ENCODE measurements at places on chromosomes 2 and 18. TPM values are rescaled to one million over a fixed set of nuclear protein-coding genes. Genes with fewer than 3 reads are reported as not detected.

The COL3A1 gene
- total RNA-seq = 2,539 TPM

The ALPG gene
- total RNA-seq = not detected

The ANKRD23 gene
- not detected for total RNA-seq

The ITPRIPL1 gene
- 1.4 TPM for total RNA-seq

The SPP2 gene
- not detected for total RNA-seq

The MEIS1 gene
- 55.5 TPM for total RNA-seq

The DSG1 gene
- total RNA-seq = not detected

The ZNF804A gene
- total RNA-seq = 3.9 TPM

The CCL20 gene
- total RNA-seq = 0.18 TPM

The EFEMP1 gene
- 37.8 TPM for total RNA-seq

The KIAA2012 gene
- total RNA-seq = not detected

The ICOS gene
- total RNA-seq = not detected

The ASB18 gene
- not detected for total RNA-seq

The FKBP7 gene
- 36.7 TPM for total RNA-seq

The SULT1C4 gene
- 0.53 TPM for total RNA-seq

The PROKR1 gene
- total RNA-seq = not detected

The C2orf66 gene
- total RNA-seq = not detected

The STAT4 gene
- total RNA-seq = 0.53 TPM

The NOL4 gene
- not detected for total RNA-seq

The LAMA1 gene
- total RNA-seq = 21.6 TPM

The ABHD1 gene
- not detected for total RNA-seq

The GBX2 gene
- total RNA-seq = not detected

The EGR4 gene
- total RNA-seq = not detected

The BOLL gene
- total RNA-seq = not detected

The GPR148 gene
- total RNA-seq = not detected

The LOXHD1 gene
- total RNA-seq = not detected

The B3GNT7 gene
- not detected for total RNA-seq

The CGREF1 gene
- 1.8 TPM for total RNA-seq

The FBXO48 gene
- 0.35 TPM for total RNA-seq

The MALT1 gene
- 22.5 TPM for total RNA-seq

The C2orf92 gene
- 0.35 TPM for total RNA-seq

The MAP3K19 gene
- not detected for total RNA-seq

The FSHR gene
- not detected for total RNA-seq

The CHRNG gene
- total RNA-seq = not detected

The ERICH2 gene
- not detected for total RNA-seq

The COLEC12 gene
- total RNA-seq = 0.29 TPM

The LIMS4 gene
- total RNA-seq = 2.3 TPM

The UGT1A1 gene
- total RNA-seq = not detected
